Stimulated activated CD4-positive, alpha-beta T cell treated with anti-CD3 and anti-CD28 coated beads, Interleukin-4, amount 100 ng/mL, for 48 hours (primary cell): ENCODE measurements at places on chromosomes 3 and 15.
A peak's percentile ranks its signal among the peaks of the same experiment; 100 is the strongest.

DNA sequence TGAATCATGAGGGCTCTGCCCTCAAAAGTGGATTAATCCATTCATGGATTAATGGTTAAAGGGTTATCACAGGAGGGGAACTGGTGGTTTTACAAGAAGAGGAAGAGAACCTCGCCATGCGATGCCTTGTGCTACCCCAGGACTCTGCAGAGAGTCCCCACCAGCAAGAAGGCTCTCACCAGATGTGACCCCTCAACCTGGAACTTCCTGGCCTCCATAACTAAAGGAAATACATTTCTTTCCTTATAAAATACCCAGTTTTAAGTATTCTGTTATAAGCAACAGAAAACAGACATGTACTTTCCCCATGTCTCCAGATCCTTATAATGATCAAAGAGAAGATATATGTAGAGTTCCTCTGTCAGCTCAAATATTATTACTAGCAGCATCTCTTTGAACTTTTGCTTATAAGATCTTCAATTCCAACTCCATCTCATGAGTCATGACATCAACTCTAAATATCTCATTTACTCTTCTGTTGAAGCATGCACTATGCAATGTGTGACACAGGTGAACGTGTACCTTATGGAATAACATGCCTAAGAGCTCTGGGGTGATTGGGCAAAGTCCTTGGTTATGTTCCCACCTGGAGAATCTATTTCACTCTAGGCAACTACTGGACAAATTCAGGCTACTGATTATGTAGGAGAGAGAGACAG lies 37.5 kb upstream of the ZBTB38 start:
- DNase-seq, result no peak

DNA sequence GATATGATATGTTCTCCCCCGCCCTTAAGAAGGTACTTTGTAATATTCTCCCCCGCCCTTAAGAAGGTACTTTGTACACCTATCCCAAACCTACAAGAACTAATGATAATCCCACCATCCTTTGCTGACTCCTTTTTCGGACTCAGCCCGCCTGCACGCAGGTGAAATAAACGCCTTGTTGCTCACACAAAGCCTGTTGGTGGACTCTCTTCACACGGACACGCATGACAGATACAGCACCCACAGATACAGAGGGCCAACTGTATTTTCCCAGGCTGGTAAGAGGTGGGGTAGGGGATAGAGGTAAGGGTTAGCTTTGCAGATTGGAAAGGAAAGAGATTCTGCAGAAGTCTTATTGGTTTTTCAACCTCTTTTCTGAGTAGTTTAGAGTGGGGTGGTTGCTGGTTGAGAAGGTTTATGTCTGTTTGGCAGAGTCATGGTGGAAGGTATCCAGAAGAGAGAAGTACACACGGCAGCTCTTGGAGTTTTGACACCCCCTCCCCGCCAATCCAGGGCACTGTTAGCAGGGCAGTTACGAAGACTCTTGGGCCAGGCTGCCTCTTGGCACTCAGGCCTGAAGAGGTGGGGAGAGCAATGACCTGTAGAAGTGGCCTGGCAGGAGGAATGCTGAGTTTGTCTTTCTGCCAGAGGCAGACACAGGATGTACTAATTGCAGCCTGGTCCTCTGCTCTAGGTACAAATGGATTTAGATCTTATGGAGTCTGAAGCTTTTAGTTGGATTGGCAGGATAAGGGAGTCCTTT lies 36.0 kb upstream of the IDH2 start:
- DNase-seq, result no peak

GRCh38 chr15:50353251-50353974 lies 1.6 kb downstream of the GABPB1 start:
- no peak for DNase-seq

GRCh38 chr3:13670292-13670691 lies 121.4 kb downstream of the FBLN2 start:
- DNase-seq, result no peak

DNA sequence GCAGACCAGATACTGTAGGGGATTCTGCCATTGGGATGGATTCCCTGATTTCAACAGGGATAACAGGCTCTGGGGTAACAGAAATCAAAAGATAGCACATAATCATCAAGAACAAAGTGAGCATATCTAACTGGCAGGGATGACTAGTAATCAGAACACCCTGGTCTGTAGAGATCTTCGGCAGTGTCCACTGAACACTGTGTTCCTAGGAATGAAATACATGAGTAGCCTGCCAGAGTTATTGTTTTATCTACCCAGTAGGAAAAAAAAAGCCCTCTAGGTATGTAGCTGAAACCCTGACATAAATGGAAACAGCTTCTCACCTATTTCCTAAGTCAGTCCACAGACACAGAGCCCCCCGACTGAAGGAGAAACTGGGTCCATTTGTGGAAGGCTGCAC lies 340.3 kb upstream of the ZNF385D start:
- DNase-seq, result no peak

DNA sequence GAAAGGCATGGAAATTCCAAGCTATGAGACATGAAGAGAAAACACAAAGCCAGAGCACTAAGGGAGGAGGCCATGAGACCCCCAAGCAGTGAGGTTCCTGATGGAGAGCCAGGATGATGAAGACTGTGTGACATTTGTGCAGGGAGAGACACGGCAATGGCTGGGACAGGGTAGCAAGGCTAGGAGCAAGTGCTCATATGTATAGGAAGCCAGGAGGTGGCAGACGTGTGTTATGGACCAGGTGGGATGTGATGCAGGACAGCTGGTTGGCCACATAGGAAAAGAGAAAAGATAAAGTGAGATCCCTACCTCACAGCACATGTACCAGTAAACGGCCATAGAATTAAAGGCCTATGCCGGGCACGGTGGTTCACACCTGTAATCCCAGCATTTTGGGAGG lies 112.7 kb downstream of the APBA2 start:
- no peak for DNase-seq

- DNase-seq, result no peak
Measured at GRCh38 chr3:194671511-194671899, 486 bp downstream of the LSG1 start.

DNA sequence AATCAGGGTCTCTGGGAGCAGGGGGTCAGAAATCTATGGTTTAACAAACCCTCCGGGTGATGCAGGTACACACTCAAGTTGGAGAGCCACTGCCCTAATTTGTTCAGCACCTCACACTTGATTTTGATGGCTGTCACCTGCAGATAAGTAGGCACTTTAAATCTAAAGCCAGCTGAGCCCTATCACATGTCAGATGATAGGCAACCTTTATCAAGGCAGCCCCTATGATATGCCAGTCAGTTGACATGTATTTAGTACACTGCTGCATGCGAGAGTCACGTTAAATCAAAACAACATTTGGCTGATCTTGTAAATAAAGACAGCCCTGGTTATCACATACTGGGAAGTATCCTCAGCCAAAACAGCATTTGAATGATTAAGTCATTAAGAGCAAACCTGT lies 104.4 kb upstream of the MCTP2 start:
- DNase-seq, result no peak

DNA sequence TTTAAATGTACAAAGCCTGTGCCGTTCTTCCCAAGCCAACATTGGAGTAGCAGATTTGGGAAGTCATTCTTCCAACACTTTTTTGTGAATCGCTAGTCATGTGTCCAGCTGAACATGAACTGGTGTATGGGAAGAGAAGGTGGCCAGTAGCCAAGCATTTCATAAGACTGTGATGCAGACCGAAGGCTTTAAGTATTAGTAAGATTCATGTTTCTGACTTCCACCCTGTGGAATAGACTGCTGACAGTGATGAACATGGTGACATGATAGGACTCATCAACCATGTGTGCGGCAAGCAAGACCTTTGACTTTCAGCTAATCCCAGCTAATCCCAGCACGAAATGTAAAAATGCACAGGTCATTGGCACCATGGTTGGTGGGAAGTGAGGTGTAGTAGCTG lies 48.3 kb upstream of the THSD4 start:
- DNase-seq, result no peak

GRCh38 chr3:42658091-42658770 lies 4.7 kb downstream of the ZBTB47 start:
- DNase-seq, result no peak

- no peak for DNase-seq
Measured at GRCh38 chr15:93324186-93324975, 235.4 kb upstream of the RGMA start.

DNA sequence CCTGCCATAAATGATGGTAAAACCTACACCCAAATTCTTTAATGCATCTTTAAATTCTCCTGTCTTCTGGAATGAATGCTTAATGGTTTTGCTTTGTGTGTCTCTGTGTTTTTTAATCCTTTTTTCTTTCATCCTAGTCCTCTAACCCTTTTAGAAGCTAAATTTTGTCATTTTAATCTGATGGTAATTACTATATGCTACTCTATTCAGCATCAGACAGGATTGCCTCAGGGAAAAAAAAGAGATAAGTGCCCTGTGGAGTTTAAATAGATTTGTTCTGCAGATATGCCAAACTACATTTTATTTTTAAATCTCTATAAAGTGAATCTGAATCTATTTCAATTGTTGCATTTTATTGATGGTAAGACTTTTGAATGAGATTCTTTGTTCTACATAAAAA lies 966.8 kb downstream of the NSUN3 start:
- DNase-seq, result no peak

DNA sequence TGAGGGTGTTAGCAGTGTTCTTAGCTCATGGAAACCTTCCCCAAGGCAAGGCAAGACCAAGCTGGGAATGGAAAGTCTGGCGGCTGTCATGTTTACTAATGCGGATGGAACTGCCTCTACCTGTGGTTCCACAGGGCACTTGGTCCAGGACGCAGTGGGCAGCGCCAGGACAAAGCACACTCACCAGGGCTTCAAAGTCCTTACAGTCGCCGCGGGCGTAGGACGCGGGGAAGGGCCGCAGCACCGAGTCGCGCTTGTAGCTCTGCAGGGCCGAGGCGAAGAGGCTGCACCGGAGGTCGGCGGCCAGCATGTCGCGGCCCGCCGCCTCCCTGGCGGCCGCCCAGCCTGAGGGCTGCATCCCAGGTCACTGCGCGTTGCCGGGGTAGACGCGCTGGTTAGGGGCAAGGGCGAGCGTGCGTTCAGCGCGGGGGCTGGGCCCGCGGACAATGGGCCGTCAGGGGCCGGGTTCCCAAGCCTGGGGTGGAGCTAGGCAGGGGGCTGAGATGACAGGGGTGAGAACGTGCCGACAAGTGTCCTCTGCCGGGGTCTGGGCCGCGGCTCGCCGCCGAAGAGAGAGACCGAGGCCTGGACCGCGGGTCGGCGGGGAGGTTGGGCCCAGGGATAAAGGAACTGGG lies 497 bp downstream of the PARP16 start:
- DNase-seq, result no peak

DNA sequence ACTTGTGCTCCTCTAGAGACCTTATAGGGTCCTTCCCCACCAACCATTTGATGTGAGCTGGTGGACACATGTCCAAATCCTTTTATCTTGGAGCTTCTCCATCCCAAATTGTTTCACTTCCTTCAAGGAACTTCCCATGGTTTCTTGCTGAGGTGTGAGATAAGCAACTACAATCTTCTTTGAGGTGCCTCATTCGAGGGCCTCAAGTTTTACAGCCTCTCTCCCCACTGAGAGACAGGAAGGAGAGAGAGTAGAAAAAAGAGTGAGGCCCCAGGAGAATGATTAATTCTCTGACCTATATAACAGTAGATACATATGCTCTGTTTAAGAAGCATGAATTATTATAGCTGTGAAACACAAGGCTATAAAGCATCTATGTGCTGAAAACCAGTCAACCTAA lies 70.5 kb downstream of the SUMF1 start:
- DNase-seq, result no peak

DNA sequence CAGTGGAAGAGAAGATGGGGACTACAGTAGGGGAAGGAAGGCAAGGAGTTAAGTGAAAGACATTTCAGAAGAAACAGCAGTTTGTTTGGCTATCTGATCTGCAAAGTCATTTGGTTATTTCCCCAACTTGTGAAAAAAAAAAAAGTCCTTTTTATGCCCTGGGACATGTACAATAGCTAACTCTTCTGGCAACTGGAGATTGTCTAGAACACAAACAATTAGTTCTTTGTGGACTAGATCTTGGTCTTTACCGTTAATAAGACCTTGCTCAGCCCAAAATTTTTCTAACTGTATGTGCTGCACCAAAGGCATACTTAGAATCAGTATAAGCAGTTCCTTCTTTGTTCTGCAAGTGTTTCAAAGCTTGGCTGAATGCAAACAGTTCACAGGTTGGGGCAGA lies 103.5 kb upstream of the NECTIN3 start:
- no peak for DNase-seq

GRCh38 chr15:62087671-62088352 lies 21.0 kb downstream of the C2CD4A start:
- DNase-seq, result no peak

GRCh38 chr3:194312186-194312742 lies 38.9 kb downstream of the CPN2 start:
- no peak for DNase-seq

GRCh38 chr15:67883234-67883773 lies 43.5 kb upstream of the RNU6-1 start:
- no peak for DNase-seq

DNA sequence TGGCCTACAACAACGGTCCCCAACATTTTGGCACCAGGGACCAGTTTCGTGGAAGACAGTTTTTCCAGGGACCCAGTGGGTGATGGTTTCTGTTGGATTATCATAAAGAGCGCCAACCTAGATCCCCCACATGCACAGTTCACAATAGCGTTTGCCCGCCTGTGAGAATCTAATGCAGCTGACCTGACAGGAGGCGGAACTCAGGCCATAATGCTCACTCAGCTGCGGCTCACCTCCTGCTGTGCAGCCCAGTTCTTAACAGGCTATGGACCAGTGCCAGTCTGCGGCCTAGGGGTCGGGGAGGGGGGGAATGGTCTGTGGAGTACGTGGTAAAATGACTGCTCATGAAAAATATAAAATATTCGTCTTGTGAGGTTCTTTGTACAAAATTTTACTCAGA lies 518.5 kb upstream of the CADM2 start:
- no peak for DNase-seq

DNA sequence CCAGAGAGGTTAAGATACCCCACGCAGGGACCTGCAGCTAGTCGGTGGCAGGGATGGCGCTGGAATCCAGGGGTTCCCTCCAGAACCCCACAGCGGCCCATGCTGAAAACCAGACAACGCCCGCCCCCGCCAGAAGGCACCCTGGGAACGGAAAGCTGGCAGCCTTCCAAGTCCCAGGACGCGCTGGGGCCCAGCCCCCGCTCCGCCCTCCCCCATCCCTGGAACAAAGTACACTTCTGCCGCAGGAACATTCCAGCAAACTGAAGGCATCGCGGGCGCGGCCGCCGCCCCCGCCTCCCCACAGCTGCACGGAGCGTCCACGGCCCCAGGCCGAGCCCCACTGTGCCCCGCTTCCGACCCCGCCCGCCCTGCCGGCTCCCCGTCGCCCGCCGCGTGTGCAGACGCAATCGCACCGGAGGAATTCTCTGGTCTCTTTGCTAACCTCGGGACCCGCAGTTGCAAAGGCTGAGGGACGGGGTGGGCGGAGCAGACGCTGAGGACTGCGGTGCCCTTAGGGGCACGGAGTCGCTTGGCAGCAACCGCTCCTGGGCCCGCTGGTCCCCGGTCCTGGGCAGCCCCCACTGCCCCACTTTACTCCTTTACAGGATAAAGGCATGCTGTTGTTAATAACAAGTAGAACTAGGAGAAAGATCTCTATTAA lies 44.8 kb upstream of the RNU6-1 start:
- DNase-seq, result peak; percentile 33
